ENCODE measurements at places on chromosomes 7 and 10.

GRCh38 chr10:75070476-75070875, 41.0 kb upstream of the SAMD8 start:
- DNase-seq: no peak

DNA sequence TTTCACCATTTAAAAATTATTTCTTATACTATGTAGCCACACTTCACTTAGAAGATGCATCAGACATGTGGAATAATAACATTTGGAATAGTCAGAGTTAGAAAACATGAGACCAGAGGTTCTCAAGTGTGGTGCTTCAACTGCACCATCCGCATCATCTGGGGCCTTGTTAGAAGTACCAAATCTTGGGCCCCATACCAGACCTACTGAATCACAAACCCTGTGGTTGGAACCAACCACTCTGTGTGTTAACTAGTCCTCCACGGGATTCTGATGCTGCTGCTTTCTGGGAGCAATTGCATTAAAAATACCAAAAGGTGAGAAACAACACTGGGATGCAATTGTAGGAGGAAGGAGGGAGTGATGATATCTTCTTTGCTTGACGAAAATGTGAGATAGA, 125.2 kb downstream of the GNAT3 start:
- DNase-seq: peak; percentile 40

GRCh38 chr10:102404361-102405107, 9.0 kb downstream of the NFKB2 start:
- no peak for DNase-seq

DNA sequence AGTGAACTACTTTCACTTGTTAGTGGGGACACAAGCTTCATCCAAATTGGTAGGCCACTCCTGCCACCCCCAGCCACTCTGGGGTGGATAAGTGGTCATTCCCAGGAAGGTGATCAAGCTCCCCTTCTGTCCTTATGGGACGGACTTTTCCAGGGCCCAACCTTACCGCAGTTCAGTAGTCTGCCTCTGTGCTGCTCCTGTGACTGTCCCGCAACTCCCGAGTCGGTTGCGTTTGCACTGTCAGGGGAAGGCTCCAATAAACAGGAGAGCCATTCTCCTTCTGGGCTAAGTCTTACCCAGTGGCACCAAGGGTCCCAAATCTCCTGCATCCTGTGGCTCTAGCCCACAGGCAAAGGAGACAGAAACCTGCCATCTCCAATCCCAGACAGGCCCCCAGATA, 7.4 kb upstream of the ZNF33A start:
- DNase-seq: no peak

GRCh38 chr10:113666682-113667252, 2.9 kb upstream of the NRAP start:
- peak; percentile 25 for DNase-seq

DNA sequence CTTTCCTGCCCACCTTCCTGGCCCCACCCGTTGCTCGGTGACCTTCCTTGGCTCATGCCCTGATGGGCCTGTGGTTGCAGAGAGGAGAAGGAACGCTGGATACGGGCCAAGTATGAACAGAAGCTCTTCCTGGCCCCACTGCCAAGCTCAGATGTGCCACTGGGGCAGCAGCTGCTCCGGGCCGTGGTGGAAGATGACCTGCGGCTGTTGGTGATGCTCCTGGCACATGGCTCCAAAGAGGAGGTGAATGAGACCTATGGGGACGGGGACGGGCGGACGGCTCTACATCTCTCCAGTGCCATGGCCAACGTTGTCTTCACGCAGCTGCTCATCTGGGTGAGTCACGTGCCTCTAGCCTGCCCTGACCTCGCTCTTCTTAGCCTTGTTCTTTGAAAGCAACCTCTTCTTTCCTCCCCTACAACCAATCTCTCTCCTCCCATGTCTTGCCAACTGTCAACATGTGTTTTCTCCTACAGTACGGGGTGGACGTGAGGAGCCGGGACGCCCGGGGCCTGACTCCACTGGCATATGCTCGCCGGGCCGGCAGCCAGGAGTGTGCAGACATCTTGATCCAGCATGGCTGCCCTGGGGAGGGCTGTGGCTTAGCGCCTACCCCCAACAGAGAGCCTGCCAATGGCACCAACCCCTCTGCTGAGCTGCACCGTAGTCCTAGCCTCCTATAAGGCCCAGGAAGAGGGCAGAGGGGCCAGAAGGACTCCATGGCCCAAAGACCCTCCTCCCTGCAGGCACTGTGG, 24.1 kb downstream of the GBX1 start:
- no peak for DNase-seq

GRCh38 chr7:43785420-43785819, 26.9 kb downstream of the BLVRA start:
- peak; percentile 94 for DNase-seq

- DNase-seq: no peak
Observed at GRCh38 chr7:27148756-27149641, 1.4 kb upstream of the HOXA6 start.

- no peak for DNase-seq
Observed at GRCh38 chr7:135428011-135428410, 81.9 kb downstream of the CNOT4 start.

GRCh38 chr7:17520941-17521340, 222.5 kb downstream of the AHR start:
- peak; percentile 45 for DNase-seq

GRCh38 chr10:67697724-67698131, 1.7 kb upstream of the CTNNA3 start:
- DNase-seq: peak; percentile 39

DNA sequence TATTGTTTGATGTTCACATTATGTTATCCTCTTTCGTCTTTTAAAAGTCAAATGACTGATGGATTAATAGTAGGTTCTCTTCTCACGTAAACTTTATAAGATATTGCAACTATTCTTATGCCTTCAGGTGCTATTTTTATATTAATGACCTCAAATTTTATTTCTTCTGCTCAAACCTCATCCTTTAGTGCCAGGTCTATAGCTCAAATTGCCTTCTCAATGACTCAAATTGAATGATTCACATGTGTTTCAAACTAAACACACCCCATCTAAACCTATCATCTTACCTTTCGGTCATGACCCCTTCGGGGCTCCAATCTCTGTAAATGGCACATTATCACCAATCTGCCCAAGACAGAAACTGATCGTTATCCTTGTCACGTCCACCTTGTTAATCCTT, 22.0 kb upstream of the LIPF start:
- no peak for DNase-seq

- no peak for DNase-seq
Observed at GRCh38 chr10:23534326-23534725, 95.5 kb downstream of the OTUD1 start.

DNA sequence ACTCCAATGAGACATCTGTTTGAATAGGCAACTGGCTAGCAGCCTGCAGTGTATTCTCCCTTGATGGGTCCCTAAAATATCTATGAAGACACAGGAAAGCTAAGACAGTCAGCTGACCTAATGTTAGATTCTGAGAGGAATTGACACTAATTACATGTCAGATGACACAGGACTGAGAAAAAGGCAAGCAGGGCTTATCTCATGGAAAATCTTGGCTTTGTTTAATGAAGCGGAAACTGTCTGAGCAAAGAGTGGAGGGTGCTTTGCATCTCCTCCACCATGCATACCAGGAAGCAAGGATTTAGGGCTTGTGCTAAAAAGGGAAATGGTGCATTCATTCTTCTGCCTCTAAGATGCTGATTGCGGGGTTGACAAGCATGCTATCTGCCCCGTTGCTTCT, 135.5 kb upstream of the GLI3 start:
- DNase-seq: no peak

DNA sequence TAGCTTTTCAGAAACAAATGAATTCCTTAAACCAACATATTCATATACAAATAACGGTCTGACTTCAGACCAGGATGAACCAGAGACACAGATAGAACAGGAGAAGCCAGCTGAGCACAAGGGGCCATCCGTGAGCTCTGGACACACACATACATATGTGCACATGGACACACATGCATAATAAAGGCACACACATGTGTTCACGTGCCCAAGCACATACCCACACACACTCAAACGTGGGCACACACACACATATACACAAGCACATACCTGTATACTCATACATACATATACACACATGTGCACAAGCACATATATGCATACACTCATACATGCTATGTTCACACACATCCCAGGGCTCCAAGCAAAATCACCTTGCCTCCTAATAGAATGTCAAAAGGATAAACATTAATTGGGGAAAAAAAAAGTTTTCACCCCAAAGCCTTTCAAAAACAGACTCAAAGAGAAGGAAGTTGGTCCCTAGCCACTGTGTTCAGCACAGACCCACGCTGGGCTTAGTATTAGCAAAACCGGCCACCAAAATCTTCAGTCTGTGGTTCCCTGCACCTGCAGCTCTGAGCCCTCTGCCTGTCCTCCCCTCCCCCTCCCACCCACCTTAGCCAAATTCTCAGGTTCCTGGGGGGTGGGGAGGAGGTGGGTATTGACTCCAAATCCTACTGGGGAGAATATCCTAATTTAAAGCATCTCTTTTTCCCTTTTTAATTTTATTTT, 100.4 kb upstream of the MACROH2A2 start:
- no peak for DNase-seq

- DNase-seq: no peak
Observed at GRCh38 chr7:136006208-136006607, 29.0 kb upstream of the MTPN start.

- no peak for DNase-seq
Observed at GRCh38 chr10:98028168-98028770, 2.2 kb downstream of the CRTAC1 start.

DNA sequence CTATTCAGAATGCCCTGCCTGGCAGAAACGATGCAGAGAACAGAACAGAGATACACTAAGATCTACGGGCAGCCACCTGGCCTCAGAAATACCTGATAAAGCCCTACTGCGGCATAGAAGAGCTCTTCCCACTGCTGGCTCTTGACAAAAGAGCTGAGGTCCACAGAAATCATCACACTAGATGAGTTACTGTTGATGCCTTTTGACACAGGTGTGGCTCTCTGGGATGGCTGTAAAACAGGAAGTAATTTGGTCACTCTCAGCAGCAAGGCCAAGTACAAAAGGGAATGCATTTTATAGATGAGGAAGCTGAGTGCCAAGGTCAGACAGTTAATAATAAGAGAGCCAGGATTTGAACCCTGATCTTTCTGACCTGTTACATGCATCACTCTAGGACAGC, 35.0 kb upstream of the ACSL5 start:
- DNase-seq: no peak

- DNase-seq: no peak
Observed at GRCh38 chr7:157990226-157990880, 597.3 kb downstream of the PTPRN2 start.

- DNase-seq: no peak
Observed at GRCh38 chr10:98125940-98126631, 8.4 kb upstream of the R3HCC1L start.

DNA sequence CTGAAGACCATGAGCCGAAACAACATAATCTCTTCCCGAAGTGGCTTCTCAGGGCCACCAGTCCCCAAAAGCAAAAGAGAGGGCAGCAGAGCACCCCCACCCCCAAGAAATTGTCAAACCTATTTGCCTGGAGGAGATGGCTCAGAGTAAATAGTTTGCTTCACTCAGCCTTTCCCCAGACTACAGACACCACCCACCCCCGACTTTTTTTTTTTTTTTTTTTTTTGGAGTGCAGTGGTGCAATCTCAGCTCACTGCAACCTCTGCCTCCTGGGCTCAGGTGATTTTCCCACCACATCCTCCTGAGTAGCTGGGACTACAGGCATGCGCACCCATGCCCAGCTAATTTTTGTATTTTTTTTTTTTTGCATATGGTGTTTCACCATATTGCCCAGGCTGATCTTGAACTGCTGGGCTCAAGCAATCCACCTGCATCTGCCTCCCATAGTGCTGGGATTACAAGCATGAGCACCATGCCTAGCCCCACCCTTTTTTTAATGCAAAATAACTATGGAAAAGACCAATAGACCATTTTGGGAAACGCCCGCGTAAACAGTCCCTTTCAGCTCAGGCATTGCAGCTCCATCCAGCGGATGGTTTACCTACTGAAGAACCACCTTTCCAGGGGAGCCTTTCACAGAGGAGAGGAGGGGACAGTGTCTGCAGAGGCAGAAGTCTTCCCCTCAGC, 9.7 kb downstream of the ZMIZ1 start:
- DNase-seq: no peak

GRCh38 chr10:11286261-11286852, 268.7 kb downstream of the CELF2 start:
- DNase-seq: no peak

GRCh38 chr10:105986486-105986885, 1178.0 kb downstream of the SORCS1 start:
- no peak for DNase-seq

GRCh38 chr10:47067949-47068940, 157.0 kb downstream of the PTPN20 start:
- DNase-seq: no peak

- no peak for DNase-seq
Observed at GRCh38 chr10:26046073-26046700, 112.2 kb downstream of the MYO3A start.

DNA sequence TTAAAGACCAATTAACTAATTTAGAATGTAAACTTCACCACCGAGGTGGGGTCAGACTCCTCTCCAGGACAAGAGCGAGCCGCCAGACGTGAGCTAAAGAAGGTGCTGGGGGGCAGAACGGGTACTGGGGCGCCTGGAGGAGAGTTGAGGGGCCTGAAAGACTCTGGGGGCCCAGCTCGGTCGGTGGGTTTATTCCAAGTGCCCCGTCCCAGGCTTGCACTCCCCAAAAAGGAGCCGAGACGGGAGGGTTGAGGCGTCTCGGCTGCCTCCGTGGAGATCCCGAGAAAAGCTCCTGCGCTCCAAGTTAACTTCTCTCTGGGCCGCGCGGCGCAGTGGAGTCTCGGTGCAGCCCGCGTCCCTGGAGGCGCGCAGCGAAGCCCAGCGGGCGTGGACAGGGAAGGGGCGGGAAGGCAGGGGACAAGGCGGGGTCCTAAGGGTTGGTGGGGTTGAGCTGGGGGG, 553.3 kb downstream of the TFEC start:
- DNase-seq: no peak

DNA sequence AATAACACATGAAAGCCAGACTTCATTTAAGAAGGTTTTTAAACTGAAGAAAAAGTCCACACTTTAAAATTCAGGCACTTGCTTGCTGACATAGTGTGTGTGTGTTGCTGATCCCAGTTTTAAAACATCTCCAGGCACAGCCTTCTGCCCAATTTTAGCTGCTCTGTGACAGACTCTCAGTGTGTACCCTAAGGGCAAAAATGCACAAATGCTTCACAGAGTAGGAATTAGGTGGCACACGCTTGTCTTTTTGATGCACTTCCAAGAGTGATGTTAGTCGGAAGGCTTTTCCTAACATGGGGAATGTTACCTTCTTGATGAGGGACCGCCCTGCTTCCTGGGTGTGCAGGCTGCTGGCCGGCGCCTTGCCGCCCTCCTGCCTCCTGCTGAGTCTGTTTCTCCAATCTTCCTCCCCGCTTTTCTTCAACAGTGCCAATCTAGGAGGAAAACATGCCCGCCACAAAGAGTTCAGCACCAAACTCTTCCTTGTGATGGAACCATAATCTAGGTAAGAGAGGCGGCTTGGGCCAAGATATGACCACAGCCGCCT, 122.3 kb downstream of the SVIL start:
- DNase-seq: no peak

DNA sequence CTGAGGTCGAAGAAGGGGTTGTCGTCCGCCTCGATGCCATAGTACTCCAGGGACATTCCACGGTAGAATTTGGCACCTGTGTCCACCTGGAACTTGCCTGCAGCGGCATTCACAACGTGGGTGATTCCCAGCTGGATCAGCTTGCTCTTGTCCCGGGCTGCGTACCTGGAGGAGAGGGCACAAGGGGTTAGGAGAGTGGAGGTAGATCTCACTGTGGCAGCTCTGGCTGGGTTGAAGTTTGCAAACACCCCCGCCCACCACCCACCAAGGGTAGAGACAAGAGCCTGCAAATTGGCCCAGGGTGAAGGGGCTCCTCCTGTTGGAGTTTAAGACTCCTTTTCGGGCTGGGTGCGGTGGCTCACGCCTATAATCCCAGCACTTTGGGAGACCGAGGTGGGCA, 15.8 kb upstream of the SAMD8 start:
- DNase-seq: no peak

All from brain microvascular endothelial cell (primary cell).